Stimulated activated CD8-positive, alpha-beta memory T cell treated with anti-CD3 and anti-CD28 coated beads, Interleukin-7, amount 100 ng/mL, for 48 hours (primary cell): ENCODE measurements at places on chromosomes 1 and 21.

DNA sequence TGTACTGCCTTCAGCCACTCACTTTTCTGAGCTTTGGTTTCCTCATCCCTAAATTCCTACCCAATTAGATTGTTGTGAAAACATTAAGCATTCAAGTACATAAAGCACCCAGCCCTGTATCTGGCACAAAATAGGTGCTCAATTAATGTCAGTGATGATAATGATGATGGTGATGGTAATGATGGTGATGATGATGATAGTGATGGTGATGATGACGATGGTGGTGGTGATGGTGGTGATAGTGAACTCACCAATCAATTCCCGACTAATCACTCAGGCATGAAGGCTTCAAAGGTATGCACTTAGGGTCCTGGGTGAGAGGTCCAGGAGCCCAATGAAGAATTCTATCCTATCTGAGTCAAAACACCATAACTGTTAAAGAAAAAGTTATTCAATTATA, 383.5 kb downstream of the MATN1 start:
- DNase-seq = no peak

GRCh38 chr21:45207839-45208626, 79.7 kb downstream of the POFUT2 start:
- no peak for DNase-seq

DNA sequence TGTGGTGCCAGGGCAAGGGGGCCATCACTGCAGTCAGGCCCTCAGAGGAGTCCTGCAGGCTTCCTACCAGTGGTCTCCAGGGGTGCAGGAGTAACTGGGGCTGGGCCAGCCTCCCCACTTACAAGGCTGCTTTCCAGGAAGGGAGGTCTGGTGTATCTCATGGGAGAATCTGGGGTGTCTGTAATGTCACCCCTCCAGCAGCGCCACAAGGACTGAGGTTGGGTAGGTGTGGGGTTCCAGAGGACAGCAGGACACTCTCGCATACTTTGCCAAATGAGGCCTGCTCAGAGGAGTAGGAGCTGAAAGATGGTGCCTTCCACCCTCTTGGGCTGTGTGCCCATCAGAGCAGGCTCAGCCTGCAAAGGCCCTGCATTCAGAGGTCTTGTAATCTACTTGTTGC, 46.9 kb downstream of the TNNT2 start:
- no peak for DNase-seq

DNA sequence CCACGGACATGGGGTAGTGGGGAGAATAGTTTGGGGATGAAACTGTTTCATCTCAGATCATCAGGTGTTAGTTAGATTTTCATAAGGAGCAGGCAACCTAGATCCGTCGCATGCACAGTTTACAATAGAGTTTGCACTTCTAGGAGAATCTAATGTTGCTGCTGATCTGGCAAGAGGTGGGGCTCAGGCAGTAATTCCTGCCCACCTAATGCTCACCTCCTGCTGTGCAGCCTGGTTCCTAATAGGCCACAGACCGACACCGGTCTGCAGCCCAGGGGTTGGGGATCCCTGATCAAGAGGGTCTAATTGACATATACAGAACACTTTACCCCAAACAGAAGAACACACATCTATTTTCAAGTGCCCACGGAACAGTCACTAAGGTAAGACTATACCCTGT, 275.1 kb downstream of the PTPRU start:
- DNase-seq = no peak

DNA sequence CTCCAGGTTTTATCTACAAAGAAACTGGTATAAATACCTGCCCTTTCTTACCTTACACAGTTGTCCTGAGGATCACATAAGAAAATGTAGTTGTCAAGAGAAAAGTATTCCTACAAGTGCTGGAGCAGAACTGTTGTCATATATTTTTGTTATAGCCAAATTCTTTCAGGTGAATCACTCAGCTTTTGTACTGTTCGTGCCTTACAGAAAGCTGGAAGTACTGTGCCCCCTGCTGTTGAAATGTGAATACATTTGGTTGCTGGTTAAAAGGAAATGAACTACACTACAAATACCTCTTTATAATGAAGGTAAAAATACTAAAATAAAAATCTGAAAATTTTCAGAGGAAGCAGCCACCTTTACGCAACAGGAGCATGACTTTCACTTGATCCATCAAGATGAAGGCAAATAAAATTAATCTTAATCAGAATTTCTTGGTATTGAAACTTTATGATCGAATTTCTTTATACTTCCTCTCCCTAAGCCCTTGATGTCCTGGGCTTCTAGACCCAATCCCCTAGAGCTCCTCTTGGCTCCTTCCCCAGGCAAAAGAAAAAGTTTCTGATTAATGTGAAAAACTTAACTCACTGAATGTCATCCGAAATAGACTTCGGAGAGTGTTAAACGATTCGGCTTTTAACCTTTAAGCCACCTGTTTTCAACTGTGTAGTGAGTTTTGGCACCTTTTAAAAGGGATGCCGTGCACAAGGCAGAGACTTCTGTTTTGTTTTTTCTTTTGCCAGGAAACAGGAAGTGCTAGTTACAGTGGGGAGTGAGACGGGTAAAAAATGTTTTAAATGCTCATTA, 12.5 kb downstream of the CHML start:
- no peak for DNase-seq

- DNase-seq = no peak
Measured at GRCh38 chr21:15442743-15443469, 286.9 kb upstream of the USP25 start.

DNA sequence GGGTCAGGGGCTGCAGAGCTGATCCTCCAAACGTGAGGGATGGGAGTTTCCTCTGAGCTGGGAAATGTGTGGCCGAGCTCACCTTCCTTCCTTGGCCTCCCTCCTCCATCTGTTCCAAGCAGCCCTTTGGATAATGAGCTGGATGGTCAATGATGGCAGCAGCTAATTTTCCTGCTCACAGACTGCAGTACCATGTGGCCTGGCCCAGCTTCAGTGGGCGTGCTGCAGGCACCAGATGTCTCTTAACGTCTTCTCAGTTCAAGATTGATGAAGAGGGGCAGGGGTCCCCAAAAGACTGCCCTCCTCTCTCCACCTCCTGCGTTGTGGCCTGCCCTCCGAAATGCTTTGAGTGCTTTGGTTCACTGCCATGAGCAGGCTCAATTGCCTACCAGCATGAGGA, 86.0 kb downstream of the UBIAD1 start:
- no peak for DNase-seq
